ENCODE measurements at places on chromosomes 6 and 20.

DNA sequence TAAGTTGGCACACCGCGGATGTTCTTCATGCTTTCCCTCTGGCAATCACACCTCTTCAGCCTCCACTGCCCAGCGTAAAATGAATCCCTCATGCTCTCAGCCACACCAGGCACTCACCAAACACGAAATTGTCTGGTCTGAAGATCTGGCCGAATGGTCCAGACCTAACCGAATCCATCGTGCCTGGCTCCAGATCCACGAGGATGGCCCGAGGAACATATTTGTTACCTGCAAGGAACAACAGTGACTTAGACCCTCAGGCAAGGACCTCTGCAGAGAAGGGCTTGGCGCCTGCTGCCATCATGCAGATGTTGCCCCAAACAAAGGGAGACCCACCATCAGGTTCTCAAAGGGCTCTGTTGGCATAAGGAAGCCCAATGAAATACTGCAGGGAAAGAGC is 1.4 kb downstream of the TUBB2B start:
- no peak for DNase-seq

GRCh38 chr20:10652660-10653261 is 21.0 kb downstream of the JAG1 start:
- no peak for DNase-seq

DNA sequence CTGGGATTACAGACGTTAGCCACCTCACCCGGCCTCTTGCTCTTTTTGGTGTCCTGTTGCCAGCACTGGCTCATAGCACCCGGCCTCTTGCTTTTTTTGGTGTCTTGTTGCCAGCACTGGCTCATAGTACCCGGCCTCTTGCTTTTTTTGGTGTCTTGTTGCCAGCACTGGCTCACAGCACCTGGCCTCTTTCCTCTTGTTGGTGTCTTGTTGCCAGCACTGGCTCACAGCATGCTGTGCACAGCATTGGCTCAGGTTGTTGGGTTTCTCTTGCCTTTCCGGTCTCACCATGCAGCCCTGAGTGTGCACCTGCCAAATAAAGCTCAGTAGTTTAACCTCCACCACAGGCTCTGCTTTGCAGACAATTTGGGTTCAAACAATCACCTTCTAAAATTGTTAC is 208.2 kb downstream of the THBS2 start:
- no peak for DNase-seq

DNA sequence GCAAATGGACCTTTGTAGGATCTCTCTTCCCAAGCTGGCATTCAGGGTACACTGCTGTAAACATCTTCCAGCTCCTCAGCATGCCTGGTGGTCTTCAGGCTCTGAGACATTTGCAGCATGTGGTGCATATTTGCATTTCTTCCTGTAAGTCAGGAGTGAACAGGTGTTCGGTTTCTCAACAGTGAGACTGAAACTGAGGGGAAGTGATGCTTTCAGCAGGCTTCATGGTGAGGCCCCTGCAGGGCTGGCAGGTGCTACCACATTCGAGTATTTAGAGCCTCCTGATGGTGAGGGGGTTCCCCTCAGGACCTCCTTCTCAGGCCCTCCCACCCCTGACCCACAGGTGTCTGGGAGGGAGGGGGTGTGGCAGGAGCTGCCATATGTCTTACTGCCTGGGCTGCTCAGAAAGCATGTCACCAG is 15.1 kb downstream of the MYBL2 start:
- no peak for DNase-seq

DNA sequence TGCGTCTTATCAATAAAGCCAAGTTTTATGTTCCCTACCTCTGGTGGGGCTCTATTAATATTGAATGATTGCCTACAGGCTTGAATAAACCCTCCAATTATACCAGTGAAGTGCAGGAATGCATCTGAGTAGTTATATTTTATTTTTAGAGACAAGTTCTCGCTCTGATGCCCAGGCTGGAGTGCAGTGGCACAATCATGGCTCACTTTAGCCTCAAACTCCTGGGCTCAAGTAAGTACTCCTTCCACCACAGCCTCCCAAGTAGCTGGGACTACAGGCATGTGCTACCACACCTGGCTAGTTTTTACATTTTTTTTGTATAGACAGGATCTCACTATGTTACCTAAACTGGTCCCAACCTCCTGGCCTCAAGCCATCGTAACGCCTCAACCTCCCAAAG is 26.1 kb upstream of the UBE2J1 start:
- DNase-seq: no peak

DNA sequence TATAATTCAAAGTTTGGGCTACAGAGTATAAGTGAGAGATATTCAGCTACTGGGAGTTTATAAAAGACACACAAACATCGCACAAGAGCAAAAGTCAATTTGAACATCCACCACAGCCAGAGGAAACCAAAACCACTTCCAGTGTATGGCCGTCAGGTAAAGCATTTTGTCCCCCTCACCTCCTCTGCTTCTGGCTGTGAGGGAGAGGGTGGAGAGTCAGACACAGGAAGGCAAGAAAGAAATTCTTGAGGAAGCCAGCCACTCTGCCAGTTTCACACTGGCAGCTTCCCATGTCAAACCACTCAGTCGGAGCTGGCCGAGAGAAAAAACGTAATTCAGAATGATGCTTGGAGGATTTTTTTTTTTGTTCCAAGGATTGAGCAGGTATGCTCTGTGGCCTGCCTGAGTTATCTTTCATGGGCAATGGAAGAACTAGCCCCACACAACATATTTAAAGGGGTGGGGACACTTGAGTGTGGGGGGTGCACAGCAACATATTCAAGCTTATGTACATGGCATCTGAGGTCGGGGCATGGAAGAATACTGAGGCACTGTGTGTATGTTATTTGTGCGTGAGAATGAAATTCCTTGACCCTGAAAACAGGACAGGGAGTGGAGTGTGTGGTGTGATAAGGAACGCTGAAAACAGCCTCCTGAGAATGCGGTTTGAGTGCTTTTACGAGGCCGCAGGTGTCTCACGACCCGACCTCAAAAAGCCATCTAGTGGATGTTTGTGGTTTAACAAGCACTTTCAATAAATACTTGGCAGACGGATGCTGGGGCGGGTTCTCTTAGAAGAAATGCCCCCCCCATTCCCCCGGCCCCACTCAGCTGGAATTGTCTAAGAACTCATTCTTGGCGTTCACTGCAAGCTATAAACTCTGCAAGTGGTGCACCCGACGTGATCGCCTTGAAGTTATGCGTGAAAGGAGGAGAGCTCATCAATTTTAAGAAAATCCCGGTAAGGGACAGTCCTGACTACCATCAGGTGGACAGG is 27.5 kb upstream of the ZBTB22 start:
- peak; percentile 56 for DNase-seq

- DNase-seq: peak; percentile 4
Observed at GRCh38 chr6:109073344-109074132, 21.1 kb downstream of the SESN1 start.
